NCI-H2081 treated with DMSO at 0.1 percent for 48 hours (cell line): ENCODE measurements at places on chromosomes 13 and 19.

- DNase-seq = no peak
Observed at GRCh38 chr19:50713556-50714236, 5.9 kb downstream of the SHANK1 start.

GRCh38 chr19:29287061-29287460, 74.1 kb upstream of the UQCRFS1 start:
- no peak for DNase-seq

- DNase-seq = no peak
Observed at GRCh38 chr19:21611659-21612402, 106.4 kb downstream of the ZNF429 start.

DNA sequence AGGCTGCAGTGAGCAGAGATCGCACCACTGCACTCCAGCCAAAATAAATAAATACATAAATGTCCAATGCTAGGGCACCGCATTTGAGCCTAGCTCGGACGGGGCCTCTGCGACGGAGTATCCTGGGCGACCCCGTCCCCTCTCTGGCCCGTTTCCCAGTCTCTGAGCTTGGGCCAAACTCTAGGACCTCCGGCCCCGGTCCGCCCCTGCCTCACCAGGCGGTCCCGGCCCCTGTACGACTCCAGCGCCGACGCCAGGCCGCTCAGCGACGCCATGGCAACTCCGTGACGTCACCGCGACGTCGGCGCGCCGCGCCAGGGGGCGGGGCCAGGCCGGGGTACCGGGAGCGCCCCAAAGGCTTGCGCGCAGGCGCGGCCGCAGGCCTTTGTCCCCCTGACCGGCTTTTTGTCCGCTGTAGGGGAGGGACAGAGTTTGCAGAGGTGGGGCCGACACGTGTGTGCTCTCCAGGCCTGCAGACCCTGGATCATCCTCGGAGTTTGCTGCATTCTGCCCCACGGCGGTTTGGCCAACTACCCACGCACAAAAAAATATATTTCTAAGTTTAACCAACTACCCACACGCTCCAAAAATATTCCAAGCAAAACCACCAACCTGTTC, at the start of gene PEX11G:
TSS of gene PEX11G (minus strand) at position 300 of the 618 bp plus-strand sequence. CDS start at position 275, 25 bp downstream.
- DNase-seq = peak; percentile 45

GRCh38 chr13:66995203-66995611, 234.9 kb downstream of the PCDH9 start:
- DNase-seq = no peak

DNA sequence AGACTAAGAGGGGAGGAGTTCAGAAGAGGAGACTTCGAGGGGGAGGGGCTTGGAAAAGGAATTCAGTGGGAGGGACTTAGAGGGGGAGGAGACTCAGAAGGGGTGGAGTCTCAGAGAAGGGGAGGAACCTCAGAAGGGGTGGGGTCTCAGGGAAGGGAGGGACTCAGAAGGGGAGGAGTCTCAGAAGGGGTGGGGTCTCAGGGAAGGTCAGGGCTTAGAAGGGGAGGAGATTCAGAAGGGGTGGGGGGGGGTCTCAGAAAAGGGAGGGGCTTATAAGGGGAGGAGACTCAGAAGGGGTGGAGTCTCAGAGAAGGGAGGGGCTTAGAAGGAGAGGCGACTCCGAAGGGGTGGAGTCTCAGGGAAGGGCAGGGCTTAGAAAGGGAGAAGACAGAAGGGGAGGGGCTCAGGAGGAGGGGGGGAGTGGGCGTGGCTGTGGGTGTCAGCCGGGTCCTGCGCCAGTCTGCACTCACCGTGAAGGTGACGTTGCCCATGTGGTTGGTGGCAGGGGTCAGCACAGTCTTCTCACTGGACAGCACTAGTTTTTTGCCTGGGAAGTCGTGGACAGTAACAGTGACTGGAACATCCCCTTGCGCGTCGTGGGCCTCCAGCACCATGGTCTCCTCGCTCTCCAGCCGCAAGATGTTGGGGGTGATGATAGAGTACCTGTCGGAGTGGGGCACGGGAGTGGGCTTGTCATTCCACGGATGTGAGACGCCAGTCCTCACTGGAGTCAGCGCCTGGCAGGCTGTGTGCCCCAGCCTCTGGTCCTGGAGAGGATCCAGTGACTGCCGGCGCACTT, 1.5 kb downstream of the C3 start:
- no peak for DNase-seq

DNA sequence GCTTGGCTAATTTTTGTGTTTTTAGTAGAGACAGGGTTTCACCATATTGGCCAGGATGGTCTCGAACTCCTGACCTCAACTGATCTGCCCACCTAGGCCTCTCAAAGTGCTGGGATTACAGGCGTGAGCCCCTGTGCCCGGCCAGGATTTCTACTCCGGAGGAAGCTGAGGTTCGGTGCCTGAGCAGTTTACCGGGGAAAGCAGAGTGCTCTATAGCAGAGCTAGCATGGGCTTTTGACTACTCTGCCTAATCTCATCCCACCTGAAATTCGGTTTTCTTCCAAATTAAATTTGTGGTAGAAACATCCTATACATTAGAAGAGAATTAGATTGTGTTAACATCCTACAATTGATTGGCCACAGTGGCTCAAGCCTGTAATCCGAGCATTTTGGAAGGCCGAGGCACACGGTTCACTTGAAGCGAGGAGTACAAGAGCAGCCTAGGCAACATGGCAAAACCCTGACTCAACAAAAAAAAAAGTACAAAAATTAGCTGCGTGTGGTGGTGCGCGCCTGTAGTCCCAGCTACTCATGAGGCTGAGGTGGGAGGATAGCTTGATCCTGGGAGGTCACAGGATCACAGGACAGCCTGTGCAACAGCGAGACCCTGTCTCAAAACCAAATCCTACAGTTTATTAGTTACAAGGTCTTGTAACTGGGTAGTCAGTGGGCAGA, 1.6 kb downstream of the RPL13A start:
- no peak for DNase-seq

- no peak for DNase-seq
Observed at GRCh38 chr13:108185223-108185622, 30.1 kb downstream of the LIG4 start.

GRCh38 chr13:105165449-105166125, 1369.9 kb downstream of the EFNB2 start:
- DNase-seq = no peak

DNA sequence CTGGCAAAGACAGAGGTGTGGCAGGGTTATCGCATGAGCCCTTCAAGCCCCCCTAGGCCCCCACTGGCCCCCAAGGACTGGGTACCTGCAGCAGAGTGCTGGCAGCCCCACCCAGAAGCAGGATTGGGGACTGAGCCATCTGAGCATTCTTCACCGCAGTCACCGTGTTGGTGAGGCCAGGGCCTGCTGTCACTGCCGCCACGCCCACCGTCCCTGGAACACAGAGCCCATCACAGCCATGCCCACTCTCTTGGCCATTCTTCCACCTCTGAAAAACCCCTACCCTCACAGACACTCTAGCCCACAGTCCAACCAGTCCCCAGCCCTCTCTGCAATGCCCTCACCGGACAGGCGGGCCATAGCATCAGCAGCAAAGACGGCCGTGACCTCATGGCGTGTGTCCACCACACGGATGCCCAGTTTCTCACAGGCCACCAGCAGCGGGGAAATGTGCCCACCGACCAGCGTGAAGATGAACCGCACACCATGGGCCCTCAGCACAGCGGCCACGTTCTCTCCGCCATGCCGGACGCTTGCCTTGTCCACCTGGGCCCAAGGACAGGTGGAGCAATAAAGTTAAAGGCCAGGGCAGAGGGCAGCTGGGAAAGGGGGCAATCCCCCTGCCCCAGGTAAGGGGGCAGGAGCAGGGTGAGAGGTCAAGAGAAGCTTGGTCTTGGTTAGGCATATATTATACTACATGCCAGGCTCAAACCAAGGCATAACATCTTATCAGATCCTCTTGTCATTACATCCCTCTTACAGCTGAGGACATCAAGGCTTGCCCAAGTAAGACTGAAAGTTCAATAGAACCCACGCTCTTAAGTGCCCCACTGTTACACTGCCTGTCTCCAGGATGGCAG, 16.1 kb downstream of the SYDE1 start:
- DNase-seq = no peak

DNA sequence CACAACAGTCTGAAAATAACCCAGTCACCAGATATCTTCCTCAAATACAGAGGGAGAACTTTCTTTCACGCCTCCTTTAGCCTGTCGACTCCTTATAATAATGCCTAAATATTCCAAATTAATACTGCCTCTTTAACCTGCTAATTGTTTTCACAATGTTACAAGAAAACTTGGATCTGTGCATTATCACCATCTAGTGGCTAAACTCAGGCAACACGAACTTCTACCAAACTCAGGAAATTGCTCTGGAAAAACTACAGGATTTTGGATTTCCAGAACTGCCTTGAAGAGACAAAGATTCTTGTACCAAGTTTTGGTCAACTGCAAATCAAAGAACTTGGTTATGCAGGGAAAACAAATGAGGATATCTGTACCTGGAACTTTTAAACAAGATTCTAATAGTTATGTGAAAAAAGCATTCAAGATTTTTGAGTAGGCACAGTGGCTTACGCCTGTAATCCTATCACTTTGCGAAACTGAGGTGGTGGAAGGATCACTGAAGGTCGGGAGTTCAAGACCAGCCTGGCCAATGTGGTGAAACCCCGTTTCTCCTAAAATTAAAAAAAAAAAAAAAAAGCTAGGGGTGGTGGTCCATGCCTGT, 10.8 kb downstream of the CLN5 start:
- DNase-seq = no peak

GRCh38 chr19:16628183-16628983, at the start of gene MED26:
TSS of gene MED26 (minus strand) at chr19:16628204. CDS start at chr19:16627943, 261 bp downstream.
- DNase-seq = peak; percentile 75

GRCh38 chr19:58204566-58204965, 21.7 kb downstream of the ZNF274 start:
- no peak for DNase-seq

- DNase-seq = no peak
Observed at GRCh38 chr13:41139296-41139966, 6.8 kb upstream of the KBTBD6 start.

- no peak for DNase-seq
Observed at GRCh38 chr19:35118268-35119020, 2.8 kb downstream of the FXYD3 start.

- DNase-seq = no peak
Observed at GRCh38 chr13:54627646-54628372, 1599.2 kb downstream of the OLFM4 start.

DNA sequence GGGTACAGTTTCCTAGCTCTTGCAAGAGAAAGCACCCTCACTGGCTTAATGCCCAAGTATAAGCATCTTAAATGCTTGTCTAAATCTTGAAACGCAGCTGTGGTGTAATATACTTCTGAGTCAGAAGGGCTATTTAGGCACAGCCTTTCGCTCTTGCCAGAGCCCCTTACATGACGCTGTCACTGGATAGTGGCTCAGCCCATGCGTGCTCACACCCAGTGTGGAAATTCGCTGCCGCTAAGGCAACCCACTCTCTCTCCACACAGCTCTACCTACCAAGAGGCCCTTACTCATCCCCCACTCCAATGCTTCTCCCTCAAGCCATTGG, 24.0 kb downstream of the UQCRFS1 start:
- DNase-seq = no peak

DNA sequence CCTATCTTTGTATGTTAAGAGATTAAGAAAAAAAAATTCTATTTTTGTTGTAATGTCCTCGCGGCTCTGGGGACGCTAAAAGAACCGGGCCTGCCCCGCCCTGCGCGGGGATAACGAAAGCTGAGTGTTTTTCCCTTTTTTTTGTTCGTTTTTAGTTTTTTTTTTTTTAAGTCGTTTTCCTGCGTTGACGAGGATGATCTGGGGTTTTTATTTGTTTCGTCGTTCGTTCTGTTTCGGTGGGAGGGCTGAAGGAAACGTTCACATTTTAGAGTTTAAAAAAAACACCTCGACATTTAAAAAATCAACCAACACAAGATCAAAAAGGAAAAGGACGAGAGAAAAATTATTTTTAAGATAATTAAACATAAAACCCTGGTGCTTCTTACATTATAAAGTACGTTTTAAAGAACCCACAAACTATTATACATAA, 5.6 kb downstream of the LYL1 start:
- no peak for DNase-seq

DNA sequence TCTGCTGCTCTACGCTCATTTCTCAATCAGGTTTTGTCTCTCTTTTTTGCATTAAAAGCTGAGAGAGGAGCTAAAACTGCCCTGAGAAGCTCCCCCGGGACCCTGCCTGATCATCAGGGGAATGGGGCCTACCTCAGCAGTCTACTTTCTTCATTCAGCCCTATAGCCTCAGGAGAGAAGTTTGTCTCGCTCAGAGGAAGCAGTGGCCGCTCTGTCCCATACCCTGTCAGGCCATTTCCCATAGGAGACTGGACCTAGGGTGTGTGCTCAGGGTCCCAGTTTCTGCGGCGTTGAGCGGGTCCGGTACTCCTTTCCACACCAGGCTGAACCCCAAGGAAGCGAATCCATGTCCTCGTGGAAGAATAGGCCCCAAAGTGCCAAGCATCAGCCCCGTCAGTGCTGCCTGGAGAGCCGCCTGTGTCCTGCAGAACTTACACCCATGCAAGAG, 21.7 kb downstream of the UBE2L5 start:
- DNase-seq = no peak

GRCh38 chr13:71583581-71583980, 283.4 kb downstream of the DACH1 start:
- DNase-seq = no peak

- DNase-seq = no peak
Observed at GRCh38 chr19:9934132-9934950, 2.0 kb downstream of the OLFM2 start.

- DNase-seq = no peak
Observed at GRCh38 chr19:51367565-51368365, 1.0 kb downstream of the CLDND2 start.

- DNase-seq = no peak
Observed at GRCh38 chr19:39351537-39352064, 9.4 kb downstream of the SAMD4B start.

GRCh38 chr13:54633456-54633855, 1604.8 kb downstream of the OLFM4 start:
- DNase-seq = no peak

DNA sequence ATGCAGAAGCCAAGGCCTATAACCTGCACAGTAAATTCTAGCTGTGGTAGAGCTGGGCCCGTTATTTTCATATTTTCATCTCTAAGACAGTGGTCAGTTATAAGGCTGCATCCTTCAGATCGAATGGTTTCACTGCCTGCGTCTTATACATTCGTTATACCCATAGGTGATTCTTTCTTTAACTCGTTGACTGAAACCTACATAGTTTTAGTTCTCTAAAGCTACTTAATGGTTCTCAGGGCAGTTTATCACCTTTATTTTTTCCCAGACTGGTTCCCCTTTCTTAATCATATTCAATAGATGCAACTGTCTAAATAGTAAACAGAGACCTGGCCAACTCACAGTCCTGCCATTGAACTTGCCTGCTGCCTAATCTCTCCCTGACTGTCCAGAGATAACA, 615.3 kb upstream of the SLITRK1 start:
- no peak for DNase-seq

GRCh38 chr19:54418030-54418929, 3.0 kb downstream of the TTYH1 start:
- no peak for DNase-seq

- DNase-seq = no peak
Observed at GRCh38 chr13:31923134-31923763, 108.3 kb upstream of the FRY start.
